Left ventricle myocardium superior (tissue), 1 donor: ENCODE measurements at places on chromosomes 6 and 20. TPM values are rescaled to one million over a fixed set of nuclear protein-coding genes. Genes with fewer than 3 reads are reported as not detected.

RNGTT gene
- total RNA-seq, result 8.4 TPM

TGM6 gene
- total RNA-seq, result not detected

ENPP1 gene
- 1.4 TPM for total RNA-seq

OR2H2 gene
- not detected for total RNA-seq

MATN4 gene
- total RNA-seq, result not detected

SESN1 gene
- 70.0 TPM for total RNA-seq

GRIK2 gene
- total RNA-seq, result 2.3 TPM

PHF1 gene
- total RNA-seq, result 51.9 TPM

STX11 gene
- 7.8 TPM for total RNA-seq

DNA sequence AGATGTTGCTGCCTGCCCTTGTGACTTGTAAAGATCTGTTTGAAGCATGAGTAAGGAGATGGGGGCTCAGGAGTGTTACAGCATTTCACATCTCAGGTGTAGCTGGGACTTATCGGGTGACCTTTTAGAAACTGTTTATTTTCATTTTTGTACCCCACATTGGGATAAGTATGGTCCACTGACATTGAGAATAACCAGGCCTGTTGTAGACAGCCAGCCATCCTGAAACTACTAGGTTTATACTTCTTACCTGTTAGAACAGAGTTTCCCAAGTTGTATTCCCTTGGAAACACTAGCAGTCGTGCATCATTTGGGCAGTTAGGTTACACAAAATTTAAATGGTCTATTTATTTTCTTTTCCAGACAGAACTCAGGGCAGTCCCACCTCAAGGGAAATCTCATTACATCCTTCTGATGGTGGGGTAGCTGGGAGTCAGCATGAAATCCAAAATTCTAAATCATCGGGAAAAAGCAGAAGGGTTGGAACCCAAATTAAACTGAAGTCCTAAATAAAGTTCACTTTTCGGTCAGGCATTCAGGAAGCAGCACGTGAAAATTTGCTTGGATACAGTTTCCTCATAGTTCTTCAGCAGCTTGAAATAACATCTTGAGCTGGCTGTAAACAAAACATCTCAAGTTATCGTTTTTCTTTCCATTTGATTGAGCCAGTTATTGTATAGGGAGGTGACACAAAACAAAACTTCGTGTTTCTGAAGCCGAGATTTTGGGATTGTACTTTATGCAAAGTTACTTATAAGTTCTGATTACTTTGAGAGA is 30.5 kb downstream of the FOXO3 start:
- DNase-seq, result no peak

DNA sequence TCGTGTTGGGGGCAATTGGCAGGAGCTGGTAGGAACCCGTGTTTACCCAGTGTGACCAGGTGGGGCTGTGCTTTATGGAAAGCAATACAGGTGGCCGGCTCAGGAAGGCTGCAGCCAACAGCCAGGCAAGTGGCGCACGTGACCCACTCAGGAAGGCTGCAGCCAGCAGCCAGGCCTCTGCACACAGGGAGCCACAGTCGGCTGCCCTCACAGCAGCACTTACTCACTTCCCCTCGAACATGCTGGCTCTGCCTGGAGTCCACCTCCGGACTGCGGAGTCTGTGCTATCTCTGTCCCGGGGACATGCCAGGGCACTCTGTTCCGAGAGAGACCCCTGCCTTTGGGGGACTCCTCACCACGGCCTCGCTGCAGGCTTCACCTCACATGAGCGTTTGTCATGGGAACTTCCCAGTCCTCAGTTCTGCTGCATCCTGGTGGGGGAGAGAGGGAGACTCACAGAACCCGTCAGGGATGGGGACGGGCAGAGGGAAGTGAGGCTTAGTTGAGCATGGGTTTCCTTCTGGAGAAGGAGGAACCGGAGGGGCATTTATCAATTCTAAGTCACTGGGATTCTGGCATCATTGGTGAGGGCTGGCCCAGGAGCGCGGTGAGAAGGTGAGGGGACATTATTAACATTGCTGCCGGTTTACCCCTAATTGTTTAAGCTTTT is 76.8 kb downstream of the TTLL2 start:
- no peak for DNase-seq

DNA sequence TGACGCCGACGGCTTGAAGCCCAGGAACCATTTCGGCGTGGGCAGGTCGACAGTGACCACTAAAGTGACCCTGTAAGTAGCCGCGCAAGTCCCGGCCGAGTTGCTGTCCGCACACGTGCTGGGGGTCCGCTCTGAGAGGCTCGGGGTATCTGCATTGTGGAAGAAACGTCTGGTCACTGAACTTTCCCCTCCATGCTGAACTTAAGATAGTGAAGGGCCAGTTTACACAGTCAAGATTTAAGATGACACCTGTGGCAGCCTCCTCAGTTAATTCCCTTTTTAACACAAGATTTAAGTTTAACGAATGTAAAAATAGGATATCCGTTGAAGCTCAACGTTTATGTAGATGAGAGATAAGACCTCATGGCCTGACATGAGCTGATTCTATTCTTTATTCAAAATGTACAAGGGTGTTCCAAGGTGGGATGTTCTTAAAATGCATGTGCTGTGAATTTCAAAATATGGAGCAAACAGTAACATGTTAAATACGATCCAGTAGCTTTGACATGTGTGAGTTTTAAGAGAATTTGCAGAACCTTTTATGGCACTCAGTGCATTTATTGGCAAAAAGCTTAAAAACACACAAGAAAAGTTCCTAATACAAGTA is 116.2 kb downstream of the RTN4IP1 start:
- DNase-seq, result no peak

DNA sequence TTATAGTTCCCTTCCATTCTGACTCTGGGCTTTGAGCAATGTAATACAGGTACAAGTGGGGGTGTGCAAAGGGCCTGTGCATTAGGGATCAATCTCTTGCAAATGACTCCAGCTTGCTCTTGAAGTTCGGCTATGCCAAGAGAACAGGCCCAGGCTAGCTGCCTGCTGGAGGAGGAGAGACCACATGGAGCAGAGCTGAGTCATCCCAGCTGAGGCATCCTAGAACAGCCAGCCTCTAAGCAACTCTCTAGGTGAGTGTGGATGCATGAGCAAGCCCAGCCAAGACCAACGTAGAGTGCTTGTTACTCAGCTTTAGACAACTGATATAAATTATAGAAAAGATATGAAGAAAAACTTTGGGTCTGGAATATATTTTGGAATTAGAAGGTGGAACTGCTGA is 47.6 kb upstream of the RBM24 start:
- DNase-seq, result no peak

DNA sequence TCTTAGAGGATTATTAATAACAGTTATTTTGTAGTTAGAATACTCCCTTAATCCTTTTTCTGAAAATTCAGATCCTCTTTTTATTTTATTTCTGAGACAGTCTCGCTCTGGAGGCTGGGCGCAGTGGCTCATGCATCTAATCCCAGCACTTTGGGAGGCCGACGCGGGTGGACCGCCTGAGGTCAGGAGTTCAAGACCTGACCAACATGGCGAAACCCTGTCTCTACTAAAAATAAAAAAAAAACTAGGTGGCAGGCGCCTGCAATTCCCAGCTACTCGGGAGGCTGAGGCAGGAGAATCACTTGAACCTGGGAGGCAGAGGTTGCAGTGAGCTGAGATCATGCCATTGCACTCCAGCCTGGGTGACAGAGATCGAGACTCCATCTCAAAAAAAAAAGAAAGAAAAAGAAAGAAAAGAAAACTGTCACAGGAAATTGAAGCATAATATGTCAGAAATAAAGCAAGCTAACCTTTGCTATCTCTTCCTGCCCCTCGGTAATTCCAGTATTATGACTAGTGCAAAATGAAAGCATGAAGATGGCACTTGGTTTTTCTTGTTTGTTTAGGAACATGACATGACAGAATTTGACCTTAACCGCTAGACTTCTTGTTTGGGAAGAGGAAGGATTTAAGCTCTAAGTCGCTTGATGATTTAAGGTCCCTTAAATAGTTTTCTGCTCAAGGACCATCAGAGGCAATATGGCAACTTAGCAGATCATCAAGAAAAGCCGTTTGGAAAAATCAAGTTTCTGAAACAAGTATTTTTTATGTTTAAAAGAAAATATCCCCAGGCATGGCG is 1.8 kb upstream of the RBM39 start:
- DNase-seq, result peak; percentile 47

DNA sequence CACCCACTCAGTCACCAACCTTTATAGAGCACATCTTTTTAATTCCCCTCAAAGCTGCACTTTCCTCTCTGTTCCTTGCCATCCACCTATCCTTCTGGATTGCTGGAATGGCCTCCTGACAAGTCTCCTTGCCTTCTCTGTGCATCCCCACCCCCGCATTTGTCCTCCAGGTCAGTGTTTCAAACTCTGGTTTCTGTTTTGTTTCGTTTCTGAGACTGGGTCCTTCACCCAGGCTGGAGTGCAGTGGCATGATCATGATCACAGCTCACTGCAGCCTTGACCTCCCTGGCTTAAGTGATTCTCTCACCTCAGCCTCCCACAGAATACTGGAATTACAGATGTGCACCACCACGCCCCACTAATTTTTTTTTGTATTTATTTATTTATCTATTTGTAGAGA is 96.2 kb downstream of the PLCB1 start:
- DNase-seq, result no peak

- DNase-seq, result no peak
Observed at GRCh38 chr6:130183271-130184222, 39.2 kb downstream of the SAMD3 start.

DNA sequence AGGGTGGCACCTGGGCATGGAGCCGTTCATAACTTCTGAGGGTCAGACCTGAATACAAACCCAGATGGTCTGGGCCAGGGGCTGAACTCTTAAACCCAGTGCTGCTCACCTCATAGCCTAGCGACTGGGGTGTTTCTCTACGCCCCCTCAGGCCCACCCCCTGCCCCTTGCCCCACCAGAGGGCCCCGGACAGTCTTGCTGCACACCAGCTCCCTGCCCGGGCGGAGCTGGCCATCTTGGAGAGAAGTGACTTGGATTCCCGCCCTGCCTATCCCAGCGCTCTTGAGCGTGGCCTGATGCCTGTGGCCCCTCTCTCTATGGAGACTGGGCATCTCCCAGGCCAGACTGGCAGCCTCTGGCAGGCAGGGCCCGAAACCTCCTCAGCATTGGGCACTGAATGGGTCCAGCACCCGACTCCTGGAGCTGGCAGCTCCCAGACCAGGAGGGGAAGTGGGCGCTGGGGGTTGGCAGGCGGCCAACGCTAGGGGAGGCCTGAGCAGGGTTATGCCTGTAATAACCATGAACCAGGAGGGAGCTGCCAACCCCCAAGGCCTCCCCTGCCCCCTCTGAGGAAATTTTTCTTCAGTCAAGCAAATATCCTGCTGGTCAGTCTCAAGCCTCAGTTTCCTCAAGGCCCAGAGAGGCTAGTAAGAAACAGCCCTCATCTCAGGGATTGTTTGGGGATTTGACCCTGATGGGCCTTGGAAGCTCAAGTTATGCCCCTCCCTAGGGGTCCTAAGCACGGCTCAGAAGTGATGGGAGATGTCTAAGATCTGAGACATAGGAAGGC is 169.5 kb downstream of the VEGFA start:
- DNase-seq, result no peak

- DNase-seq, result no peak
Observed at GRCh38 chr20:61699495-61700374, 365.9 kb downstream of the TAF4 start.

GRCh38 chr6:168247443-168248147 is 72.0 kb downstream of the DACT2 start:
- DNase-seq, result no peak

GRCh38 chr6:165663377-165663735 is 315 bp upstream of the PDE10A start:
- peak; percentile 82 for DNase-seq

DNA sequence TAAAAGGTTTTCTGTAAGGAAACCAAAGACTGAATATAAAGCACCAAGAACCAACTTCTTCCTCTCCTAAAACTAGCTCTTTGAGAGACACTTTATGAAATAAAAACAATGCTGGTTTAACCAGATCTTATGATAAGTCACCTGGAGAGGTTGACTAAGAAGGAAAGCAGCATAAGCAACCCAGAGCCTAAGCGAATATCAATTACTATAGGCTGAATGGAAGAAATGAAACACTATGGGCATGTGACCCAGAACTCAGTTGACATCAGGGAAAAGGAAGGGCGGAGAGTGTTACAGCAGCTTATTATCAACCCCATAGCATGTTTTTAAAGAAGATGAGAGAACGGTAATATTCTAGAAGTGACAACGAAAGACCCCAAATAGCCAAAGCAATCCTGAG is 94.1 kb upstream of the STMND1 start:
- DNase-seq, result no peak

GRCh38 chr6:13674533-13675190 is 37.0 kb downstream of the RANBP9 start:
- DNase-seq, result no peak

- no peak for DNase-seq
Observed at GRCh38 chr6:97205966-97206365, 77.0 kb downstream of the MMS22L start.

DNA sequence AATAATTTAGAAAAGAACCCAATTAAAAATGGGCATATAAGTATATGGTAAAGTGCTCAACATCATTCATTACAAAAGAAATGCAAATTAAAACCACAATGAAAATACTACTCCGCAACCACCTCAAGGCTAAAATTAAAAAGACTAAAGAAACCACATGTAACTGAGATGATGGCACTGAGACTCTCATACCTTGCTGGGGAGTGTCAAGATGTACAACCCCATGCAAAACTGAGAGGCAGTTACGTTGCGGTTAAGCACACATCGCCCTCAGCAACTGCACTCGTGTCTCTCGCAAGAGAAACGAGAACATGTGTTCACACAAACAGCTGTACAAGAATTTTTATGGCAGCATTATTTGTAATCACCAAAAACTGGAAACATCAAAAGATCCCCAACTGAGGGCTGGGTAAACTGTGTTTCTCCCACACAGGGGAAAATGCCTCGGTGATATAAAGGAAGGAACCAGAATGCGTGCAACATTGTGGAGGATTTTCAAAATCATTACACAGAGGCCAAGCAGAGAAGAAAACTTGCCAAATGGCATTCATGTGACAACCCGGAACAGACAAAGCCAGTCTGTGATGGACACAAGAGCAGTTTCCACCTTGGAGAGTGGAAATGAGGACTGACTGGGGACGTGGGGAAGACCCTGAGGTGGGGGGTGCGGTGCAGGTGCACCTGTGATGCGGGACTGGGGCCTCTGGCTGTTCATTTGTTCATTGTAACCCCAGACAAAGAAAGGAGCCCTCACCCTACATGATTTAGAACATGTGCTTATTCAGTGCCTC is 144.9 kb downstream of the WDR27 start:
- DNase-seq, result no peak

- DNase-seq, result no peak
Observed at GRCh38 chr6:89582669-89583325, 55.8 kb downstream of the LYRM2 start.

GRCh38 chr20:37347347-37347823 is 1.4 kb downstream of the SRC start:
- DNase-seq, result no peak

DNA sequence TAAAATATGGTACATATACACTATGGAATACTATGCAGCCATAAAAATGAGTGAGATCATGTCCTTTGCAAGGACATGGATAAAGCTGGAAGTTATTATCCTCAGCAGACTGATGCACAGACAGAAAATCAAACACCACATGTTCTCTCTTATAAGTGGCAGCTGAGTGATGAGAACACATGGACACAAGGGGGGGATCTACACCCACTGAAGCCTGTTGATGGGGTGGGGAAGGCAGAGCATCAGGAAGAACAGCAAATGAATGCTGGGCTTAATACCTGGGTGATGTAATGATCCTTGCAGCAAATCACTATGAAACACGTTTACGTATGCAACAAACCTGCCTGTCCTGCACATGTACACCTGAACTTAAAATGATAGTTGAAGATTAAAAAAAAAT is 71.3 kb downstream of the MANEA start:
- no peak for DNase-seq
